ENCODE measurements at places on chromosomes 6 and 20.

DNA sequence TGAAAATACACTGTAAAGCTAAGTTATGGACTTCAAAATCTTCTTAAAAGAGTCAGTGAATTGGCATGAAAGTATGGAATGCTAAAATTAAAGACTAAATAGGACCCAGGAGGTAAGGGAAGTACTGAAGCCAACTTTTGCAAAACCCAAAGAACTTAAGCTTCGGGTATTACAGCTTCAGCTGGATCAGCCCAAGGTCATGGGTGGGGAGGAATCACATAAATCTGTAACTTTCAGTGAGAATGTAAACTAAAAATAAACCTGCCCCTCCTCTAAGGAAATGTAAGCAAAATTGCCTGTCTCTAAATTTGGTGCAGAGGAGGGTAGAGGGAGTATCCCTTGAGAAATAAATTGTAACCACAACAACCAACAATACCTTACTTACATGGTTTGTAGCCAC lies 4.4 kb upstream of the MUC21 start:
- no peak for DNase-seq

- no peak for DNase-seq
Observed at GRCh38 chr6:37792457-37793033, 27.0 kb upstream of the ZFAND3 start.

DNA sequence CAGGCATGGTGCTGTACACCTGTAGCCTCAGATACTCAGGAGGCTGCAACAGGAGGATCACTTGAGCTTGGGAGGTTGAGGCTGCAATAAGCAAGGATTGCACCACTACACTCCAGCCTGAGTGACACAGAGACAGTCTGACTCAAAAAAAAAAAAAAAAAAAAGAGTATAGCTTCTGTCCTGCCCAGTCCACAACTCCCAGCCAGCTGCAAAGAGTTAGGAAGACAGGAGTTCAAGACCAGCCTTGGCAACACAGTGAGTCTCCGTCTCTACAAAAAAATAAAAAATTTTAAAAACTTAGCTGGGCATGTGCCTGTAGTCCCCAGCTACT lies 28.3 kb upstream of the TLDC2 start:
- DNase-seq, result no peak

DNA sequence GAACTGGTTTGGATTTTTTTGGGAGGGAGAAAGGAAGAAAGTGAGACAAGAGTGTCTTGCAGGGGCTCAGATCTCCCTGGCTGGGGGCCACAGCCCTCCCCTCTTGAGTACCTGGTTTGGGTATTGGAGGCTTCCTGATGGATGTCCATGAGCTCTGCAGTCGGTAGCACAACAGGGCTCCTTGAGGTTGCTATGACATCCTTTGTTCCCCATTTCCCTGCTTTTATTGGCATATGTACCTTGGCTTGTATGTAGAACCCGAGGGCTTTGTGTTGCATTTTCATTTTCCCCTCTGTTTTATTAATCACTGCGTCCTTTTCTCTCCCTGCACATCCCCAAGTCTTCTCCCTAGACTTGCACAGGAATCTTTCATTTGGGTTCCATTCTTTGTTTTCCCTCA lies 355.5 kb upstream of the TSHZ2 start:
- no peak for DNase-seq

DNA sequence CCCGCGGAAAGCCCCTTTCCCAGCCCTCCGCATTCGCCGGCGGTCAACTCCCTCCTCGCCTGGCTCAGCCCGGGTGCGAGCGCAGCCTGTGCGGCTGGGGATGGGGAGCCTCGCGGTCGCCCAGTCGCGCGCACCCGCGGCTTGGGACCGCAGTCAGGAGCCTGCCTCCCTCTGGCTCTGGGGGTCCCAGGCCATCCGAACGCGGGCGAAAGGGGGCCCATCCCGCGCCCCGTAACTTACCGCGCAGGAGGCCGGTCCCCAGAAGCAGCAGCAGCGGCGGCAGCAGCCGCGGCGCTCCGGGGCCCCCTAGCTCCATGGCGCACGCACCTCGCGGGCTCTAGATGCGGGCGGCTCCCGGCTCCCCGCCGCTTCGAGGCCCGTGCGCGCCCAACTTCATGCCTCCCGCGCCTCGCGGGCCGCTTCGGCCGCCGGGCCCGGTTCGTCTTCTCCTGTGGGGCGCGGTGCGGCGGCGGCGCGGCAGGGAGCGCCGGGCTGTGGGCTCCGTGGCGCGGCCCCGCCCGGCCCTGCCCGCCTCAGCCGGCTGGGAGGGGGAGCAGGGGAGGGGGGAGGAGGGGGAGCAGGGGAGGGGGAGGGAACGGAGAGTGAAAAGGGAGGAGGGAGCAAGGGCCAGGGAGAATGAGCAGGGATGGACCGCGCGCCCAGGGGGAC lies at the start of gene CHRNA4:
TSS of gene CHRNA4 (minus strand) at position 500 of the 669 bp plus-strand sequence. CDS start at position 316, 184 bp downstream.
- DNase-seq, result no peak

DNA sequence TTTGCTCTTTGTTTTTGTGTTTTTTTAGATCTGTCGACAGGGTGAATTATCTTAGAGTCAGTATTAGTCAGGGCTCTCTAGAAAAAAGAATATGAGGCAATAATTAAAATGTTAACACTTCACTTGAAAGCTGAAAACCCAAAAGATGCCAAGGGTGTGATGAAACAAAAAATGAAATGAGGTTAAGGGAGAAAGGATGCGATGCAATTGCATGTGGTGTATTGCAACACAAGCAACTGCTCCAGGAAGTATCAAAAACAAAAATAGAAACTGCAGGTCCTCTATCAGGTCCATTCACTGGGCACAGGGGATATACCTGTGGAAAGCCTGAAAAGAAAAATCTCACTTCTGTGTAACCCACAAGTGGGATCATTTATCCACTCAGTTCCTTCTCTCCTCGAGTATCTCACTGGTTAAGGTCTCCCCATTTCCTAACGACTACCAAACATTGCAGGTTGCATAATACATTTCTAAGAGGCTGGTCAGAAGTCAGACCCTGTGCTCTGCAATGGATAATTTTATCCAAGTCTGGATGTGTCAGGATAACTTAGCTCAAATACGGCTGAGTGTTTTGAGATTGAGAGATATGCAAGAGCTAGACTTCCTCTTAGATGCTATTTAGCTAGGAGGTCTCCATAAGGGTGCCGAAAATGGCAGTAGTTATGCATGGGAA lies 257.7 kb upstream of the GJE1 start:
- no peak for DNase-seq

DNA sequence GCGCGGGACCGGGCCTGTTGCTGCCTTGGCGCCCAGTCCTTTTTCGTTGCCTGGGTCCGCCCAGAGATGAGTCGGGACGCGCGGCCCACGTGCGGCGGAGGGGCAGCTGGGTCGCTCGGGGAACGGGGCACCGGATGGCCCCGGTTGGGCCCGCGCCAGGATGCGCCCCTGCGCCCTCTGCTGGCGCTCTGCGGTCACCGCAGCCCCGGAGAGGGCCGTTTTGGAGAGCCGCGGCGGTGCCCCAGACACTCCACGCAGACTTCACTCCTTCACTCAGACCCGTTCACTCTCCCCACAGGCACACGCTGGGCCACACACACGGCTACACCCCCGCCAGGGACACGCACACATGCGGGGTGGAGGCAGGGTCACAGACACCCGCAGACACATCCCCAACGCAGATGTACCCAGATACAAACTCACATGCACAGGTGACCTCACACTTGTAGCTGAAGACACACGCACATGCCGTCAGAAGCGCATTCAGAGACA lies 38.8 kb downstream of the SRC start:
- DNase-seq, result peak; percentile 67

DNA sequence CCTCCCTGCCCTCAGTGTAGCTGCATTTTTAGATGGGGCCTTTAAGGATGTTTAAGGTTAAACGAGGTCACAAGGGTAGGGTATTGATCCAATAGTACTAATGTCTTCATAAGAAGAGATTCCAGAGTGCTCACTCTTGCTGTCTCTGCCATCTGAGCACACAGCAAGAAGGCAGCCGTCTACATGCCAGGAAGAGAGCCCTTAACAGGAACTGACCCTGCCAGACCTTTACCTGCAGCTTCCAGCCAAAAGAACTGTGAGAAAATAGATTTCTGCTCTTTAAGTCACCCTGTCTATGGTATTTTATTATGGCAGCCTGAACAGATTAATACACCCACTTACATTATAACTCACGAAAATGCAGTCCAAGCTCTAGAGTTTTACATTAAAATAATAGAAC lies 685.3 kb upstream of the MARCKS start:
- no peak for DNase-seq

DNA sequence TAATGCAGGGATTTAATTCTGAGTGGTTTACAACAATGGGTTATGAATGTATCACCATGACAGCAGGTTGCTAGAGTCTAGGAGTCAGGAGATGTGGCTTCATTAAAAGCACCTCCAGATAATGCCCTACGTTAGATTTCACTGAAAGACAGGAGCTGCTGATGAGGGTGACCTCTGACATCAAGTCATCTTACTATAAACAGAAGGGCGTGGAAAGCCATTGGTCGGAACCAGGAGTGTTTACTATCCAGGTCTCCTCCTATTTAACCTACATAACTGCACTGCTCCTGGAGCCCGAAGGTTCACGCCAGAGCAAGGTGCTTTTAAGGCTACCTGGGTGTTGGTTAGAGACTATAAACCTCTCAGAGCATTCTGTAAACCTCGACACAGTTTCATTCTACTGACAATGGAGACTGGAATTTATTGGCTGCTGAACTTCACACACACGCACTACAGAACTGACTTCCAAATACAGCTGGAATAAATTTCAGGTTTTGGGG lies 128.7 kb downstream of the EYA4 start:
- no peak for DNase-seq

GRCh38 chr20:23231561-23232218 lies 118.9 kb upstream of the NXT1 start:
- no peak for DNase-seq

GRCh38 chr6:1972962-1973361 lies 272.4 kb downstream of the GMDS start:
- no peak for DNase-seq

DNA sequence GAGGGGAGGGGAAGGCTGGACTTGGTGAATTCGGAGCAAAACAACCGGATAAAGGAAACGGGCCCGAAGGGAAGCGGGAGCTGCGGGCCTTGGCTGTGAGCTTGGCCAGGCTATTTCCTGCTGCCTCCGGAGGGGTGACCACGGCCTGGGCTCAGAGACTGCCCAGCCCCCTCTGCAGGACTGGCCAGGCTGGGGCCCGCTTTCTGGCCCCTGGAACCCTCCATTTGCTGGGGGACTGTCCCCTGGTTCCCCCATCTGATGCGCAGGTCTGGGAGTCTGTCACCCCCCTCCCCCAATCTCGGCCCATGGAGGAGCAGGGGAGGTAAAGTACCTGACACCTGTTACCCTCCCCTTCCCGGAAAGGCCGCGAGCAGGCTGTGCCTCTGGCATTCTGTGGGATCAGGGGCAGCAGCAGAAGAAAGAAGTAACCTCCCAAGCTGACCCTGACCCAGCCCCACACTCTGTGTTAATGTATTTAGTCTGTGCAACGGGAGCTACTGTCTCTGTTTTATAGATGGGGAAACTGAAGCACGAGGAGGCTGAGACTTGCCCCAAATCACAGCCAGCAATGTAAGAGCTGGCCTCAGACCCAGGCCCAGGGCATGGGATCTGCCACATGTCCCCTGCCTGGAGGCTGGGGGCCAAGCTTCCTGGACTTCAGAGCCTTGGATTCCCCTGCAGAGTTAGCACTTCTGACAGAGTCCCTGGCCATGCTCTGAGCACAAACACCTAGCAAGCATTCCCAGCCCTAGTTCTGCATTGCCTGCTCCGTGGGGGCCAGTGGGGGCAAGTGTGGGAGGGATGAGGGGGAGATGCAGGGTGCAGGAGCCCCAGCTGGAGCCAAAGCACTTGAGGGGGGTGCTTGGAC lies 3.5 kb downstream of the C20orf204 start:
- no peak for DNase-seq

DNA sequence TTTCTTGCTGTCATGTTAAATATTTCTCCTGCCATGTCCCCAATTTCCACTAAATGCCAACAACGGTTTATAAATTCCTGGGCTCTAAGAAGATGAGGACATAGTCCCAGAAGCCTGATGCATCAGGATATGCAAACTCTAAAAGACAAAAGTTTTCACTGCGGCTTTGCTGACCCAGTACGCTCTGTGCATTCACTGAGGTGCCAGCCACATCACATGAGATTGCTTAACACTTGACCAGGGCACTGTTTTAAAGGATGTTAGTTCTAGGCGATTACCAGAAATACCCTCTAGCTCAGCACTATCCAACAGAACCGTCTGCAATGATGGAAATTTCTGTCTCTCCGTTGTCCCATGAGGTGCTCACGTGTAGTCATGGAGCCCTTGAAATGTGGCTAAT lies 19.9 kb upstream of the ADTRP start:
- no peak for DNase-seq

GRCh38 chr20:16926626-16927430 lies 178.7 kb downstream of the OTOR start:
- no peak for DNase-seq

GRCh38 chr6:139380168-139380567 lies 5.7 kb upstream of the CITED2 start:
- DNase-seq, result no peak

GRCh38 chr20:31908016-31908415 lies 37.6 kb downstream of the TTLL9 start:
- no peak for DNase-seq

DNA sequence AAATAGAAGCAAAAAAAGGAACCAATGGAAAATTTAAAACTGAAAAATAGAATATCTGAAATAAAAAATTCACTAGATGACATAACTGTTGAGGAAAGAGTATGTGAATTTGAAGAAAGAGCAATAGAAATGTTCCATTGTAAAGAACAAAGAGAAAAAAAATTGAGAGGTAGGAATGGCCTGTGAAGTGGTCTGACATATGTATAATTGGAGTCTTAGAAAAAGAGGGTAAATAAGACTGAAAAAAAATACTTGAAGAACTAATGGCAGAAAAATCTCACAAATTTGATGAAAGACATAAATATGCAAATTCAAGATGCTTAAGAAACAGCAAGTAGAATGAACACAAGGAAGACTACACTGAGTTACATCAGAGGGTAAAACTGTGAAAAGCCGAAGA lies 93.4 kb downstream of the QKI start:
- no peak for DNase-seq

DNA sequence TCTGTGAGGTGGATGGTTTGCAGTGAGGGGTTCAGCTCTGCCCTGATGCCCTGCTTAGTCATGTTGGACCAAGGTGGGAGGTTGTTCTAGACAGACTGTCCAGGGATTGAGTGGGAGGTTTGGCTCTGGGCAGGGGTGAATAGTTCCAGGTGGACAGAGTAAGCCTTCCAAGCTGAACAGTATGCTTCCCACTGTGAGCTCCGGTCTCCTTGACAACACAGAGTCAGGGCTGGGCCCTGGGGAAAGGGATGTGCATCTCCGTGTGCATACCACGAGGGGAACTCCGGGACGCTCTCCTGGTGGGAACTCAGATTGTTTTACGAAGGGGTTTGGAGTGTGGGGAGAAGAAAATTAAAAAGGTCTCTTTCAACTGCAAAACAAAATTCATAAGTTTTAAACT lies 174.7 kb downstream of the DHX35 start:
- no peak for DNase-seq

GRCh38 chr6:72365773-72366172 lies 256.1 kb upstream of the KCNQ5 start:
- DNase-seq, result no peak

All from T-helper 1 cell (primary cell).